ENCODE measurements at places on chromosomes 6 and 20.
A peak's percentile ranks its signal among the peaks of the same experiment; 100 is the strongest.

DNA sequence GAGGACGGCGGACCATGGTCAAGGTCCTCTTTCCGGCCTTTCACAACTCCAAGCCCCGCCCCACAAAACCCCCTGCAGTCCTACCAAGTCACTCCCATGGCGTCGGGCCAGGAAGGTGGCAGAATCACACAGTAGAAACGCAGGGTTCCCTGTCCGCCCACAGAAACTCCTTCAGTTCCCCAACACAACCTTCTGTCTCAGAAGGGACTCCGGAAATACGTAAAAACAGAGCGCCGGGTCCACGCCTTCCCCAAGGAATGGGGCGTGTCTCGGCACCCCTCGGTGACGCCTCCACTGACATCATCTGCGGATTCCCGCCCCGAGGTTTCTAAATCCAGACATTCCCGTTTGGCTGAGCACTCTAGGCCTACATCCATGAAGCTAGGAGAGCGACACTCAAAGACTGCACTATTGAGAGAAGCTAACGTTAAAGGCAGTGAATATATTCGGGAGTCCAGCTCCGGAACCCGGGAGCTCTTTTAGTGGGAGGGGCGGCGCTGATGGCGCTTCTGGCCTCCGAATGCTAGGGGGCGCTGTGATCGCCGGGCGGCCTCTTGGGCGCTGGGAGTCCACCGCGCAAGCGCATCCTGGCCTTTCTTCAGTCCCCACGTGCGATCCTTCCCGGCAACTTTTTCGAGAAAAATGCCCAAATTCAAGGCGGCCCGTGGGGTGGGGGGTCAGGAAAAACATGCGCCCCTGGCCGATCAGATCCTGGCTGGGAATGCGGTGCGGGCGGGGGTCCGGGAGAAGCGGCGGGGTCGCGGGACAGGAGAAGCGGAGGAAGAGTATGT lies at the start of the genes BYSL and MED20:
BYSL (plus strand) TSS at position 579 of the 791 bp plus-strand sequence; CDS start at position 643, 64 bp downstream.
MED20 (minus strand) TSS at position 219 of the 791 bp plus-strand sequence; CDS start at position 98, 121 bp downstream.
- DNase-seq: peak; percentile 93

- DNase-seq: peak; percentile 34
Measured at GRCh38 chr6:79946272-79947190, 822 bp downstream of the ELOVL4 start.

- no peak for DNase-seq
Measured at GRCh38 chr6:167987396-167988153, 9.9 kb upstream of the KIF25 start.

DNA sequence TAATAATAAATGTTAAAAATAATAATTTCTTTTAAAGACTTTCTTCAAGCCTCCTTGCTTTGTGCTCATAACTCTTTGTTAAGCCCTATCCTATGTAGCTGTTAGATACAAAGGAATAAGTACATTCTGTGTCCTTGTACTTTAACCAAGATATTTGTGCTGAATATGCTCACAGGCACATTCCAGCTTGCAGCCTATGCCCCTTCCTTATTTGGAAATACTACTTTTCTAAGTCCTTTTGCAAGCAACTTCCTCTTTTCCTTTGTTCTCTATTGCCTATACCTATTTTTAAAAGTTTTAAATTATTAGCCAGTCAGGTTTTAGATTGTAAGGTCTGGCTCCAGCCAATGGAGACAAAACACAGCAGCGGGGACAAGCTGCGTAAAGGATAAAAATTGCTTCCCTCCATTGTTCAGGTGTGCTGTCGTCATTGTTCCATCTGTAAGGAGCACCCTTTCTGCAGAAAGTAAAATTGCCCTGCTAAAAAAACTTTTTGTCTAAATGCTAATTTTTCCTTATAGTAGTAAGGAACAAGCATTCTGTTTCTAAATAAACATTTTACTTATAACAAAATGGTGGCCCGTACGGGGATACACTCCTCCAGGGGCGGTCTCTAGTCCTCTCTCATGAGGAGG lies 80.2 kb downstream of the SYTL3 start:
- no peak for DNase-seq

DNA sequence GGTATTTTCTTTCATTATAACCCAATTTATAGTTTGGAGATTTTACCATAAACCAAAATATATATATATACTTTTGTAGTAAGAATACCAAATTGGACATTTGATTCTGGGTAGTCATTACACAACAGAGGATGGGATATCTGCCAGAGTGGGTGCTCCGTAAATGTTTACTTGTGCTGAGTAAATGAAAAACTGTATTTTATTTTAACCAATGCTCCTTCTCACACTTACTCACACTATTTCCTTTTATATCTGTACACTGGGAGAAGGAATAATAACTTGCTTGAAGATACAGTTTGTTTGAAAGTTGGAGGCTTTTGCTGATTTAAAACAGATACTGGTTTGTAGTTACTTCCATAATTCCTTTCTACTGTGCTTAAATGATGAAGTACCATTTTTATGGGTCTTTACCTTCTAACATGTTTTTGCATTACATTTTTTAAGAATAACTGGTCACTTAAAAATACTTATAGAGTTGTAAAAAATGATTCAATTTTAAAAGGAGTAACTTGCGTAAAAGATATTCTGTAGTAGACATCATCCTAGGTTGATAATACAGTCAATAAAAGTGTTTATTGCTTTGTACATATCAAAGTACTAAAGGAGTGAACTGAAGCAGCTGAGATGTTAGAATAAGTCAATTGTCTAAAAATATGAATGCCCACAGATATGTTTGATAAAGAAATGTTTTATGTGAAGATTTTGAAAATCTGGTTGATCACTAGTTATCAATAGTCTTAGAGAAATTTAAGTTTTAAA lies 411.7 kb downstream of the UTRN start:
- no peak for DNase-seq

DNA sequence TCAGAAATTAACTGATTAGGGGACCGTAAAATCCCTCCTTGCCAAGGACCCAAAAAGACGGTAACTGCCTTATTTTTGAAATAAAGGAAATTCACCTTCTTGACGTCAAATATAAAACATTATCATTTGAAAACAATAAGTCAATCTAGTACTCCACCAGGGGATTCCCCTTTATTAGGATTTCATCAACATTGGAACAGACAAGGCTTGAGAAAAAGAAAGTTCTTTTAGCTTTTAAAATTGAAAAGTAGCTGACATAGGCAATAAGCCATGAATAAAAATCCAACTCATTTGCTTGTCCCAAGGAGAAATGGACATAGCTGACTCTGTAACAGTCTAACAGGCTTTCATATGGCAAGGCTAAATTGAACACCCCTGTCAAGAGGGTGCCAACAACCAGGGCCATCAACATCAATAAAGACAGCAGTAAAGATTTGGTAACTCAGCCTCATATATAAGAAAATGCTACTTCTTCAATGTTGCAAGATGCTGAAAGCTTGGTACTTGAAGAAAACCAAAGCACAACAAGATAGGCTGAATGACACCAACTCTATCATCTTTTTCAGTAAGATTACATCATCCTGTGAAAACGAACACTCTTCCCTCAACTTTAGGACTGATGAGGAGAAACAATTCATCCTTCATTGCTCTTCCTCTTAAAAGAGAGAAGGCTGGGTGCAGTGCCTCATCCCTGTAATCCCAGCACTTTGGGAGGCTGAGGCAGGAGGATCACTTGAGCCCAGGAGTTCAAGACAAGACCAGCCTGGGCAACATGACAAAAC lies 121.0 kb upstream of the PRDM1 start:
- DNase-seq: no peak

DNA sequence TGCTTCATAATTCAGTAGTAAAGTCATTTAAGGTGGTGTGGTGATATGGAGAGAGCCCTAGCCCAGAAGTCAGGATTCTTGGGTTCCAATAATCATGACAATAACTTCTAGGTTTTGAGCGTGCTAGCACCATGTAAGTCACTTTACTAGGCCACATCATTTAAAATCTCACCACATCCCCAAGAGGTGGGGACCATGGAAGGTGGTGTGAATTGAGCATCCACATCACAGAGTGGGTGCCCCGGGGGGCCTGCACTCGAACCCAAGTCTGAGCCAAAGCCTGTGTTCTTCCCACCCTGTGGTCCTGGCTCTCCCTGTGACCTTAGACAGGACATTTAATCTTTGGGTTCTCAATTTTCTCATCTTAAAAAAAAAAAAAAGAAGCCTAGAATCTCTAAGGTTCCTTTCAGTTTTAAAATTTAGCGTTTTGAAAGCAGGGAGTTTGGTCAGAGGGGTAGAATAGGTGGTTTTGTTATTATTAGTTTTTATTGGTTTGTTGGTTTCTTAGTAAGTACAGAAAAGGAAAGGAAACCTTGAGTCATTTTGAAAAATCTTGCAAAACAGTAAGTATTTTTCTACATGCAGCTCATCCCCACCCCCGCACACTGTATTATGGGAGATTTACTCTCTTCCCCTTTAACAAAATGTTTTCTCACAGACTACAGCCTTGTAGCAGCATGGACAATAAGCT lies 26.4 kb downstream of the ARMC2 start:
- DNase-seq: no peak

DNA sequence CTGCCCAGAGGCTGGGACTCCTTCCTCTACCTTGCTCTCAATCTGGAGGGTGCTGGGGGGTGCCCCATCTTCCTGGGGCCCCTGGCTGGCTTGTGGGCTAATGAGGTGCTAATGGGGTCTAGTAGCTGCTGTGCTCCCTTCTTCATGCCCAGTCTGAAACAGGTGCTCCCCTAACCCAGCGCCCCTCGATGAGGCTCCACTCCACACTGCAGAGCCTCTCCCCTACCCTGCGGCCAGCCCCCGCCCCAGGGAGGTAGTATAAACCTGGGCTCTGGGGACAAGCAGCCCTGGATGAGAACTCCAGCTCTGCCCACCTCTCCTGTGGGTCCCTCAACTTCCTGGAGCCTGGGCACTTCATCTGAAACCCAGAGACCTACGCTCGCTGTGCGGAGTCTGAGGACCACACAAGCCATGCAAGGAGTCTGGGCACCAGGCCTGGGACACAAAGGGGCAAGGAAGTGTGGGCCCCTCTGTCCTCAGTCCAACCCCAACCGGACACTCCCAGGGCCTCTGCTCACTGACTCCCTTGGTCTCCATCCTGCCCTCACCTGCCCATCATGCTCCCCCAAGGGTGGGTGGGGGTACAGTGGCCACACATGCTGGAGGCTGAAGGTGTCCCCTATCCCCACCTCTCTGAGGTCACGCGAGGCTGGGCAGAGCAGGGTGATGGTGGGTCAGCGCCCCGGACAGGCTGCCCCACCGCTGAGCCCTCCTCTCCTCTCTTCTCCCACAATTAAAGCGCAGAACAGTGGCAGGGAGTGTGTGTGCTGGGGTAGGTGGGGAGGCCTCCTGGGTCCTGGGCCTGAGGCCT lies 6.1 kb downstream of the RPL10A start:
- DNase-seq: no peak

DNA sequence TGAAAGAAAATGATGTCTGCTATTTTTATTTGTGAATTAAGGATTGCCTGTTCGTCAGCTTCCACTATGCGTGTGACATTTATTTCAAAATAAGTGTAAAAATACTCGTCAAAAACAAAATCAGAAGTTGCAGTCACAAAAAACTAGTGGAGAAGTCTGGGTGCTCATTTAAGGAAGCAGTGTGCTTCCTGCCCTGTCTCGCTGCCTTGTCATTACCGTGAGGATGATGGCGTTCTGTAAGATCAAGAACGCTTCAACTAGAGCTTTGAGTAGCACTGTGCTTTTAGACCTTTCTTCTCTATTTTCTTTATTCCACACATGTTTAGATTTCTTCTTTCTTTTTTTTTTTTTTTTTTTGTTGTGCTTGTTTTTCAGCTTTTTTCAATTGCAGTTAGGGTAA lies 186.9 kb downstream of the TBC1D7 start:
- DNase-seq: no peak

DNA sequence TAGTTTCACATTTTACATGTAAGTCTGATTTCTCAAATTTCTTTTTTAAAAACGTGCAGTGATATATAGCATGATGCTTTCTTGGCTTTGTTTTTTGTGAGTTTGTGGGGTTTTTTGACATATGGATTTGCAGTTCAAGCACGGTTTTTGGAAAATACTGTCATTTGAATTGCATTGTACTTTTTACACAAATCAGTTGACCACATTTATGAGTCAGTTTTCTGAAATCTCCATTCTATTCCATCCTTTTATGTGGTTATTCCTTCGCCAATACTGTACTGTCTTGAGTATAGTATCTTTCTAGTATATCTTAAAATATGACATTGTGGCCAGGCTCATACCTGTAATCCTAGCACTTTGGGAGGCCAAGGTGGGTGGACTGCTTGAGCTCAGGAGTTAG lies 890.0 kb upstream of the CITED2 start:
- no peak for DNase-seq

DNA sequence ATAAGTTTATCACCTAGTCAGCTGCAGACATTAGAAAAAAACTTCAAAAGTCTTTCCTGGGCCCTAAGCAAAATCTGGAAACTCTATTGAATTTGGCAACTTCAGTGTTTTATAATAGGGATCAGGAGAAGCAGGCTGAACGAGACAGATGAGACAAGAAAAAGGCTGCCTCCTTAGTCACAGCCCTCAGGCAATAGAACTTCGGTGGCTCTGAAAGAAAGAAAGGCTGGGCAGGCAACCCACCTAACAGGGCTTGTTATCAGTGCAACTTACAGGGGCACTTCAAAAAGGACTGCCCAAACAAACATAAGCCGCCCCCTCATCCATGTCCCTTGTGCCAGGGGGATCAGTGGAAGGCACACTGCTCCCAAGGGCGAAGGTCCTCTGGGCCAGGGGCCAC lies 657.9 kb upstream of the HS3ST5 start:
- no peak for DNase-seq

GRCh38 chr6:90872981-90873380 lies 286.1 kb upstream of the MAP3K7 start:
- no peak for DNase-seq

Measured in CD4-positive, alpha-beta T cell (primary cell).